Left hindlimb (tissue), 1 donor: ENCODE measurements at places on chromosomes 3 and 15.

- DNase-seq = no peak
These were observed 88.8 kb upstream of the ARHGEF3 start for GRCh38 chr3:56890448-56891091.

- no peak for DNase-seq
These were observed 36.8 kb upstream of the GOLGA6L2 start for GRCh38 chr15:23483821-23484299.

DNA sequence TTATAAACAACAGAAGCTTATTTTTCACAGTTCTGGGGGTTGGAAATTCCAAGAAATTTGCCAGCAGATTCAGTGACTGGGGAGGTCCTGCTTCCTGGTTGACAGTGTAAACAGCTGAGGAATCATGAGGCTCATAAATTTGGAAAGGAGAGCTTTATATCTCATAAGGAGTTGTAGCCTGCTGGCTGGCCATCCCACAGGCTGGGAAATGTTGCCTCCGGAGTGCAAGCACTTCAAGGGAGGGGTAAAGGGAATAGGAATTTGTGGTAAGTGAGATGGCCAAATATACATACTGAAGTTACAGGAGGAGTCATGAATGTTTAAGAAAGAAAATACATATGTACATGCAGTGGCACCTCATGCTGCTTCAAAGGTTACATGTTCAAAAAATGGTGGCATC lies 217.2 kb upstream of the CBLB start:
- DNase-seq = no peak

DNA sequence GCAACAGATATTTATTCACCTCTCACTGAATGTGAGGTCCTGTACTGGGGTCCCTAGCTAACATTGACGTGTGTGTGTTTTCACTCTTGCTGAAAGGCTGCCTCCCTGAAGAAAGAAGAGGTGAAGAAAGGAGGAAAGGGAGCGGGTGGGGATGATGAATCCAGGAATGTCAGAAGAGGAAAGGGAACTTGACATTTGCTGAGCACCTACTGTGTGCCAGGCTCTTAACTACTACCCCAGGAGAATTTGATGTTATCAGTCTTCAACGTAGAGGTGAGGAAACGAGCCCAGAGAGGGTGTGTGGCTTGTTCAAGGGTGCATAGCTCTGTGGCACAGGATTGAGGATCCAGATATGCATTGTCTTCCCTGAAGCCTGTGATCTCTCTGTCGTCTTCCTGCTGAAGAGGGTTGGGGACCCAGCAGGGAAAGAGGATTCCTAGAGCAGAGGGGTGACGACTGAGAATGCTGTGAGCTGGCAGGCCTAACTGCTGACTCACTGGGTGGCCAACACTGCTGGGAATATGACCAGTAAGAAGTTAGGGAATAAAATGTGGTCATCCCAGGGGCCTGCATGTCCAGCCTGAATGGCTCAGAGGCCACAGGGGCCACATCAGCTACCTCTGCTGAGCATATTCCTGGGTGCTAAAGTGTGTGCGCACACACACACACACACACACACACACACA lies 6.6 kb upstream of the ATP2B2 start:
- no peak for DNase-seq

GRCh38 chr15:63093486-63094205 lies 28.0 kb upstream of the LACTB start:
- DNase-seq = peak; percentile 78

- no peak for DNase-seq
These were observed 691.5 kb upstream of the CCDC54 start for GRCh38 chr3:106685745-106686144.
